ENCODE measurements at places on chromosomes 16 and 17.
A peak's percentile ranks its signal among the peaks of the same experiment; 100 is the strongest.

DNA sequence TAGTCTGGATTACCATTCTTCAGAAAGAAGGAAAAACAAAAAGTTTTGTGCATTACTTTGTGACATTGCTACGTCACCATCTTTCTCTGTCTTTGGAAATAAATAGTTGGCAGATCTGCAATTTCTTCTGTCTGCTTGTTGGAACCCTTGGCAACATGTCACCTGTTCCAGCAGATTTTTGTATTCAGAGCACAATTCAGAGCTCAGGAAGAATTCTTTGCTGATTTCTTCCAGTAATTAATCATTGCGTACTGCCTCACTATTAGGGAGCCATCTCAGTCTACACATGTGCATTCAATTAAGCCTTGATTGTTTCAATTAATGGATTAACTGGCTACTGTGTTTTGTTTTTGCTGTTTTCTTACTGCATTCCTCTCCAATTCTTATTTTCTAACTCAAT is 467.2 kb downstream of the CDH8 start:
- DNase-seq = peak; percentile 48

DNA sequence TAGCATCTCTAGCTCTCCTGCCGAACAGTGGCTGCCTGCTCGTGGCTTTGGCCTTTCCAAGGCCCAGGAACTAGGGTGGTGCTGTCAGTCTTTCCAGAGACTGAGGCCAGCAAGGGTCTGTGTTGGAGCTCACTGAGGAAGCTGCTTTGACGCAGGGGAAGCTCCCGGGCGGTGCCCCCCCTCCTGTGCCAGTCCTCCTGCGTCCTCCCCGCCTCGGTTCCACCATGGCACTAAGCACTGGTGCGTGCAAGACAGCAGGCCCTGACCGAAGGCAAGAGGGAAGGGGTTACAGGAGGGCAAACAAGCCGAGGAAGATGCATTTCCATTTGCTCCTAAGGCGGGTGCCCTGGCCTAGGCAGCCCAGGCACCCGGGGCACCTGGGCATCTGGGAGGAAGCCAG is 4.5 kb downstream of the CYB561 start:
- DNase-seq = no peak

DNA sequence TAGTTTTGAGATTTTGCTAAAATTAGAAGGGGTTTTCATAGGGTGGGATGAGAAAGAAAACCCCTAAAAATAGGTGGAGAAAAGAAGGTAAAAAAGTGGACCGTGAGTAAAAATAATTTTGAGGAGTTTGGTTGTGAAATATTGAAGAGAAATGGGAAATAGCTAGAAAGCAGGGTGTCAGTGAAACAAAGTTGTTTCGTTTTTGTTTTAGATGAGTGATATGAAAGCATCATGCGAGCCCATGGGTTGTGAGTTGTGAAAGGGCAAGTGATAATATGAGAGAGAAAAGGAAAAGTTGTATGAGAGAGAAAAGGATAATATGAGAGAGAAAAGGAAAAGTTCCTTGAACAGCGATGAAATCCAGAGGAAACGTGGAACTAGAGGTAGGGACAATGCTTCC is 7.3 kb upstream of the SMIM36 start:
- no peak for DNase-seq

- DNase-seq = peak; percentile 53
These were observed 11.0 kb upstream of the DPEP1 start for GRCh38 chr16:89602273-89602951.

DNA sequence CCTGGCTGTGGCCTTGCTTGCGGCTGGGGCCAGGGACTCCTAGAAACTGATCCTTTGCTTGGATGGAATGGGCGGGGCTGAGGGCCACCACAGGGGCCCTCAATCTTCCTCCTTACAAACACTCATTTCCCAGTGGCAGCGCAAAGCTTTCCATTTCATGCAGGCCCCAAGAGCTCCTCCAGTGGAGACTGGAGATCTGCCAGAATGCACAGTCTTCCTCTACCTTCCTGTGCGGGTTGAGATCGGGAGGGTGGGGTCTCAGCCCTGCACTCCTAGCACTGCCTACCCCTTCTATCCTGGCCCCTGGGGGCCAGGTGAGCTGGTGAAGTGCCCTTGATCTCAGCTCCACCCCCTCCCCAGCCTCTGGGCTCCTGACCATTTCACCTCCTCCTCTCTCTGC is 1.7 kb downstream of the NRN1L start:
- no peak for DNase-seq

DNA sequence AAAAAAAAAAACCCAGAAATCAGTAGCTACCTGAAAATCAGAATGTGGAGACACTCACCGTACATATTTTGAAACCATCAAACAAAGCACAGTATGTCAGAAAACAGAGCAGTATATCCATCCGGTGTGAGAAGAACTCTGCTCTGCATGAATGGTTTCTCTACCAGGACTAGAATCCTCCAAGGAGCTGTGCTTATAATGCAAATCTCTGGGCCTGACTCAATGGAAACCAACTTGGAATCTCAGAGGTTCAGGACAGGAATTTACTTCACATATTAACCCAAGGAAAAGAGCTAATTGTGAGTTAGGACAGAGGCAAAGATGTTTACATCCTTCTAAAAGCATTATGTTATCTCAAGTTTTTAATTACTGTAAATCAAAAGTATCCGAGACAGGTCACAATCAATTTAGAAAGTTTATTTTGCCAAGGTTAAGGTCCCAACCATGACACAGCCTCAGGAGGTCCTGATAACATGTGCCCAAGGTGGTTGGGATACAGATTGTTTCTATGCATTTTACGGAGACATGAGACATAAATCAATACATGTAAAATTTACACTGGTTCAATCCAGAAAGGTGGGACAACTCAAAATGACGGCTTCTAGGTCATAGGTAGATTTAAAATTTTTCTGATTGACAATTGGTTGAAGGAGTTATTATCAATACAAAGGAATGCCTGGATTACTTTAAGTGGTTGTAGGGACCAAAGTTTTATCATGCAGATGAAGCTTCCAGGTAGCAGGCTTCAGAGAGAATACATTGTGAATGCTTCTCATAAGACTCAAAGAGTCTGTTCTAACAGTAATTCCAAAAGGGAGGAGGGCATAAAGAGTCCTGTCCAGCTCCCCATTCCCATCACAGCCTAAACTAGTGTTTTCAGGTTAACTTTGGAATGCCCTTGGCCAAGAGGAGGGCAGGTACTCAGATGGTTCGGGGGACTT is 164.1 kb downstream of the CDH8 start:
- DNase-seq = no peak

GRCh38 chr17:64306850-64307463 is 43.9 kb upstream of the TEX2 start:
- peak; percentile 75 for DNase-seq

DNA sequence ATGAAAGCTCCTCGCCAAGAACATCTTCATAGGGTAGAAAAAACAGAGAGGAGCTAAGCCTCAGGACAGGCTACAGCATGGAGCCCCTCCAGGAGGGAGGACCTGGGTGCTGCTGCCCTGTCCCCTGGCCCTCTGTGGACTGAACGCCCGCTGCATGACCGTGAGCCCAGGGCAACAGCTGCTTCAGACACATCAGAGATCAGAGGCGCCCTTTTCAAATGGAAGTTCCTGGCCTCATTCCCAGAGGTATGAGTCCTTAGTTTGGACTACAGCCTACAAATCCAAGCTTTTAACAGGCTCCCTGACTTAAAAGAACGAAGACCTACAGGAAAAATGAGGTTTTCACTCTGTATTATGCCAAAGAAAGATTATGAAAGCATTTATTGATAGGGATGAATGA is 48.5 kb downstream of the ZNF18 start:
- peak; percentile 66 for DNase-seq

DNA sequence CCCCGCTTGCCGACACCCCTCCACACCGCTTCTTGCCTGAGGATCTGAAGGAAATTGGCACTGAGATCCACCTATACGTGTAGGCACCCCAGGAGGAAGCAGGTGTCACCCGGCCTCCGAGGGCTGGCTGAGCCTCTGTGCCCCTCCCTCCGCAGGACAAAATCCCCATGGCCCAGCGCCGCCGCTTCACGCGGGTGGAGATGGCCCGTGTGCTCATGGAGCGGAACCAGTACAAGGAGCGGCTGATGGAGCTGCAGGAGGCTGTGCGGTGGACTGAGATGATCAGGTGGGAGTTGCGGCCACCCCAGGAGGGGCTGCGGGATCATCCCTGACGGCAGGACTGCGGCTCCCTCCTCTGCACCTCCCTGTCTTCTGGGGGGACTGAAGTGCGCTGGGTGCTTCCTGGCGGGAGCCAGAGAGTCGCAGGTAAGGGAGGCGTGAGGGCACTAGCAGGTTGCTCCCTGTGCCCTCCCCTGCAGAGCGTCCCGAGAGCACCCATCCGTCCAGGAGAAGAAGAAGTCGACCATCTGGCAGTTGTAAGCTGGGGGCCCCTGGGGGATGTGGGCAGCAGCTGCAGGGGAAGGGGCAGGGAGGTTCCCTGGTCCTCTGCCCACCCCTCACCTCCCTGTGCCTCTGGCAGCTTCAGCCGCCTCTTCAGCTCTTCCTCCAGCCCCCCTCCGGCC is 9.0 kb downstream of the NME3 start:
- no peak for DNase-seq

Data from muscle of leg (tissue), 16 donors.